Stimulated activated CD4-positive, alpha-beta T cell treated with anti-CD3 and anti-CD28 coated beads, Interleukin-12 subunit alpha, Interleukin-12 subunit beta, amount 100 ng/mL, for 48 hours (primary cell): ENCODE measurements at places on chromosomes 12 and 14.

DNA sequence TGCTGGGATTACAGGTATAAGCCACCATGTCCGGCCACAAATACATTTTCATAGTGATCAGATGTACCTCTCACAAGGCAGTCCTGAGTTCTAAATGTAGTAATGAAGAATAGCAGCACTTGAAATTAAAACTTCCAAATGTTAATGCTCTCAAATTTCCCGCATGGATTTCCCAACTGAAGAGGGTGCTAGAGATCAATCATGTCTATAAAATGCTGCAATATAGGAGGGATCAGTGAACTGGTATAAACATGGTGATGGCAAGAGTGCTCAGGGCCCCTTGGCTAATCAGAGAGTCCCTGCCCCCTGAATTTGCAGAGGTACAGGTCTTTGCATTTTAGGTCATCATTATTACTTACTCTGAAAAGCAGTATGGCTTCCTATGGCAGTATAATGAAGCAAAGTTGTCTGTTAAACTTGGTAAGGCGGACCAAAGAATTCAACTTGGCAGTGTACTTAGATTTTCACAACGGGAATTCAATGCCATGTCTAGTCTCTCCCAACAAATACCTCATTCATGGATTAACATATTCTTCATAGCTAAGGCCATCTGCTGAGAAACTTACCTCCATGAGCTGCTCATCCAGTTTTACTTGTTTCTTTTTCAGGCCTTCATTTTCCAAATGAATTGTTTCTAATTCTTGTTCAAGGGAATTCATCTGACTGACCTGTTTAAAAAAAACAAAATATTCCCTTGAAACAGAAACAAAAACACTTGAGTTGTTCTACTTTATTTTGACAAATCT lies 67.0 kb upstream of the SAV1 start:
- DNase-seq, result no peak

GRCh38 chr12:95205685-95206084 lies 11.6 kb downstream of the FGD6 start:
- no peak for DNase-seq

DNA sequence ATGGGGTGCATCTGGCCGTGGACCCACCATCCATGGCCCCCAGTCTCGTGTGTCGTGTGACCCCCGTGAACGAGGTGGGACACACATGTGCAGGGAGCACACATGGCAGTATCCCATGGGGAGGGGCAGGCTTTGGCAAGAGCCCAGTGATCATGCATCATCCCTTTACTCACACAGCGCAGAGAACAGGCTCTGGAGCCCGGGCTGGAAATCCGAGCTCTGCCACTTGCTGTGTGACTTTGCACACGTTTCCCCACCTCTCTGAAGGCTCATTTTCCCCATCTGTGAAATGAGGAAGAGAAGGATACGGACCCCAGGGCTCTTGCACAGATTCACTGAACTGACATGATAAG lies 119.9 kb downstream of the PHETA1 start:
- DNase-seq, result no peak

- DNase-seq, result no peak
Measured at GRCh38 chr14:92994131-92994676, 71.3 kb downstream of the CHGA start.

DNA sequence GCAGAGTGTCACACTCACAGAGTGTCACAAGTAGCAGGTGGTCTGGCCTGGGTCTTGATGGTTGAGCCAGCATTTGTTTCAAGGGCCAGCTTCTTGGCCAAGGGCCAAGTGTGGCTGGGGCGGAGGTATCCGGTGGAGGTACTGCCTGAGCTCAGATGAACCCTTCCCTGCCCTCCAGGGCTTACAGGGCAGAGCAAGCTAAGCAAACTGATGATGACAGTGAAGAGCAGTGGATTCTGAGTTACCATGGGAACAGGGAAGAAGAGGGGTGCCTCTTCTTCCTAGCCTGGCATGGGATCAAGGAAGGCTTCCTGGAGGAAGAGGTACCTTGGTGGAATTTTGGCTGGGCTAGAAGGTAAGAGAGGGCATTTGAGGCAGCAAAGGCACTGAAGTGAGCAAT lies 35.7 kb downstream of the MVK start:
- no peak for DNase-seq

GRCh38 chr12:70255311-70255710 lies 12.1 kb downstream of the CNOT2 start:
- no peak for DNase-seq

DNA sequence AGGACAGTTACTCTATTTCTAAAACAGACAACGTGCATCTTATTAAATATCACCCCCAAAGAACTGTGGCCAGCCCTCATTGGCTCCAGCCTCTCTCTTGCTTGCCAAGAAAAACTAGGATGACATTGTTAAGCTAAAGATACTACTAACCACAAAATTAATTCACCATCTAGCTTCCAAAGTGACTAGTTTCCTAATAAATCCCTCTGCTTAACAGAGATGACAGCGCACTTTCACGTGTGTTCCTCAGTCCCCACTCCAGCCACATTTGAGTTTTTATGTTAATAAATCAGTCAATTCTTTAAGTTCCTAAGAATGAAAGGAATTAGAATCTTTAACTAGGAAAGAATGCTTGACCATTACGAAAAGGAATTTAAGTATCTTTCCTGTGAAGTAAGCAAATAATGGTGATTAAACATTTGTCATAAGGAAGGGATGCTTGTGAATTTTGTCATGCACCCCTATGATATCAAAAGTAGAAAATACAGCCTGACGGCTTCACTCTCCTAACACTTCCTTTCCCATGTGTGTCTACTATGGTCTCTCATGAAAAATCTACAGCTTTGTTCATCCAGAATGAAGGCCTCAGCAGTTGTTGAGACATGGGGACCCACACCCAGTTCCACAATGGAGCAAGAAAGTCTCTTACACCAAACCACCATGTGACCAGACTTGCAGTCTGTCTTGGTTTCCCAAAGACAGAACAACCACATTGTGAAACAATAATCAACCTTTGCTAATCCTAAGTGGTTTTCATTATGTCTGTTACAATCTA lies 8.1 kb downstream of the CORO1C start:
- DNase-seq, result no peak

DNA sequence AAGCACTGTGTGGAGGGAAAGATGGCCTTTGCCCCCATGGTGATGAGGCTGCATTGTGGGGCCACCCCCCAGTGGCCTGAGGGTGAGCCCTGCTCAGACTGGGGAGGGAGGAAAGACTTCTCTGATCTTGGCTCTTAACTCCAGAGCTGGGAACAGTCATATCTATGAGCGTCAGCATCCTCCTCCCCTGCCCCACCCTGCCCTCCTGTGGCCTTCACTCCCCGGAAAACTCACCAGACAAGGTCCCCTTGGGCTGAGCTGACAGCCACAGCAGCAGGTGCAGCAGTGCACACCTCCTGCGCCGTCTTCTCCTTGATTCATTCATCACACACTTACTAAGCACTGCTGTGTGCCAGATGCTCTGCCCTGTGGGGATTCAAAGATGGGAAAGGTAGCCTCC lies 98.8 kb downstream of the B4GALNT3 start:
- no peak for DNase-seq

GRCh38 chr14:65661865-65662264 lies 249.3 kb downstream of the FUT8 start:
- no peak for DNase-seq

DNA sequence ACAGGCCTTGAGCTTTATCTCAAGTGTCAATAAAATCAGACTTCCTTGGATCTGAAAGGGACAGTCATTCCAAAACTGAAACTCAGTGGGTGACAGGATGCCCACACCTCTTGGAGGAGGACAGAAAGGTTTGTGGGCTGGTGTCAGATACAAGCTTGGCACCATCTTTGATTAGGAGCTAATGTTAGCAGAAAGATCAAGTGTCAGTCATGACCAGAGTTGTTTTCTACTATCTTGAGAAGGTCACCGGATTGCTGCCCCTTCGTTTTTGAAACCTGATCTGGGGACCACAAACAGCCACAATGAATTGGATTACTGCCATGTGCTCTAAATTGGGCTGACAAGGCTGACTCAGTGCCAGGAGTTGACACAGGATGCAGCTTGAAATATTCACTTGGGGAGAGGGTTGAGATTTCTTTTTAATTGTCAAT lies 88.3 kb downstream of the OTOGL start:
- no peak for DNase-seq

- DNase-seq, result no peak
Measured at GRCh38 chr12:107545737-107546353, 139.8 kb upstream of the PWP1 start.

- no peak for DNase-seq
Measured at GRCh38 chr14:100426314-100426713, 103.2 kb downstream of the SLC25A47 start.

- no peak for DNase-seq
Measured at GRCh38 chr14:103623883-103624482, 5.0 kb upstream of the KLC1 start.

GRCh38 chr12:62915204-62915529 lies 19.8 kb downstream of the PPM1H start:
- DNase-seq, result no peak

DNA sequence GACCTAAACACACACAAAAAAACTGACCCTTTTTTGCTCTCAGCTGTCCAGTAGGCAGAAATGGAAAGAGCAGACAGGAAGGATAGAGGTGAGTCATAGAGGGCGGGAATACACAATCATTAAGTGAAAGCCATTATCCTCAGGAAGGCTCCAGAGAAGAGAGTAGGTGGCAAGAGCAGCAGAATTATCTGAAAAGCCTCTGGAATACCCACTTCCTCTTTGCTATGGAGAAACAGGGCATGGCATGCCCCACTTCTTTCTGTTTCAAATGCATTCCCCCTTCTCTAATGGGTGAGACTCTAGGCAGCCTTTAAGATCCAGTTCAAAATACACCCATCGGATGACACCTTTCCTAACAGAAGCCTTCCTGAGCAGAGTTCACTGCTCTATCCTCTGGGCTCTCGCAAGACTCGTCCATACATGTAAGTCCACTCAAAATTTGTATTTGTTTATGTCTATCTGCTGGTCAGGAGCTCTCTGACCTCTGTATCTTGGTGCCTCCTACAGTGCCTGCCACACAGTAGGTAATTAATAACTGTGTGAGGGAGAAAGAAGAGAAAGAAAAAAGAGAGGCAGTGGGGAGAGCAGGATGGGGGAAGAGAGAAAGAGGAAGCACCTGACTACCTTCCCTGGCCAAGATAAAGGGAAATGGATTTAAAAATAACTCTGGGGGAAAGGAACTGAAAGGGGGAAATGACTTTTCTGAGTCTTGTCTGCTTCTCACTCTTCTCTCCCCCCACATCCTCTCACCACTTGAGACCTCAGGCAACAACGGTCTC lies 8.5 kb downstream of the KLHL33 start:
- DNase-seq, result no peak

DNA sequence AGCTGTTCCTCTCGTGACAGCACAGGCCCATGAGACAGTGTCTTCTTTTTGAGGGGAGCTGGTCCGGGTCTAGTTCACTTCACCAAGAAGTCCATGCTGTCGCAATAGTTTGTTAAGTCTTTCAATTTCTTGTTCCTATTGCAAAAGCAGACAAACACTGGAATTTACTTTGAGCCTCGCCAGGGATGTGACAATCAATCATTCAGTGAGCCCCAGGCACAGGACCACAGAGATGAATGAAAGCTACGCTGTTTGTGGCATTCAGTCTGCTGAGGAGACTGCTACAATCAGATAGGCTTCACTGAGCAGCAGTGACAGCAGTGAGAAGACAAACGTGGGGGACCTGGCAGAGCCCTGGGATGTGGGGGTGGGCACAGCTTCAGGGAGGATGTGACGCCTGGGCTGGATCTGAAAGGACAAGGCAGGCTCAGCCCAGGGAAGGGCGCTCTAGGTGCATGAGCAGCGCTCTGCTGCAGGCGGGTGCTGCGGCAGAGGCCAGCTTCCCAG lies 35.5 kb downstream of the TCTN1 start:
- DNase-seq, result no peak

DNA sequence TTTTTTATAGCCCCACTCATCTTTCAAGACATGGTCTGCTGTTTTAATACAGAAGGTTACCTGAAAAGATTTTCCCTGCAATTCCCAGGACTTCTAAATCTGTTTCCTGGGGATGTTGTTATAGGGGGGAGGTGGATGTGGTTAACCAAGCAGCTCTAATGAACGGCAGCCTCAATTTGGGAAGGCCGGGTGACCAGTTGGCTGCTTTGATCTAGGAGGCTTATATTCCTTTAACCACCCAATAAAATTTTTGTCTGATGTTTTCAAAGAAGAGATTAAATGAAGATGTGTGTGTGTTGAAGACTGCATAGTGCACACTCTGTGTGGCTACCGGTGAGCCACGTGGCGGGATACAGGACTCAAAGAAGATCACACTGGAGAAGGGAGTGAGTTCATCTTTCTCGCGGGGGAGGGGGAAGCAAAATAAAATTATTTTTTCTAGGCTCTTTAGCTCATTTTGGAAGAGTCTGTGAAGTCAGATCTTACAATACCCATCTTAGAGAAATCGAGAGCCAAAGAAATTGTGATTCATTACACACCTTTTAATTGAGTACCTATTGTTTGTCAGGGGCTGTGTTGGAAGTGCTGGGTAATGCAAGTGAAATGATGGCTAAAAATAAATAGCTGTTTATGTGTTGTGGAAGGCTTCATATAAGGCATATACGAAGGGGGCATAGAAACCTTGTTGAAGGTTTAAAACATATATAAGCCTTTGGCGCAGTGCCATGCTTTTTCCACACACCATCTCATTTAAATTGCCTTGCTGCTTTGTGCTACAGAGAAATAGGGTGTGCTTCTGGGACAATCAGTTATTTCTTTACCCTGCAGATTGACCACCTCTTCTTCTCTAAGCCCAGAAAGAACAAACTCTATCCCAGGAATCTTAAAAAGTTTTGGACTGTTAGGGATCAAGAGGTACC lies 18.5 kb downstream of the ELK3 start:
- DNase-seq, result no peak

GRCh38 chr14:89163031-89163636 lies 253.9 kb downstream of the FOXN3 start:
- DNase-seq, result no peak

- no peak for DNase-seq
Measured at GRCh38 chr14:55760789-55761566, 181.0 kb downstream of the KTN1 start.

GRCh38 chr12:63770375-63770774 lies 9.3 kb upstream of the RXYLT1 start:
- DNase-seq, result no peak

GRCh38 chr12:12032260-12032791 lies 38.4 kb upstream of the BCL2L14 start:
- no peak for DNase-seq

- DNase-seq, result no peak
Measured at GRCh38 chr12:50960130-50960529, 7.8 kb downstream of the HIGD1C start.

DNA sequence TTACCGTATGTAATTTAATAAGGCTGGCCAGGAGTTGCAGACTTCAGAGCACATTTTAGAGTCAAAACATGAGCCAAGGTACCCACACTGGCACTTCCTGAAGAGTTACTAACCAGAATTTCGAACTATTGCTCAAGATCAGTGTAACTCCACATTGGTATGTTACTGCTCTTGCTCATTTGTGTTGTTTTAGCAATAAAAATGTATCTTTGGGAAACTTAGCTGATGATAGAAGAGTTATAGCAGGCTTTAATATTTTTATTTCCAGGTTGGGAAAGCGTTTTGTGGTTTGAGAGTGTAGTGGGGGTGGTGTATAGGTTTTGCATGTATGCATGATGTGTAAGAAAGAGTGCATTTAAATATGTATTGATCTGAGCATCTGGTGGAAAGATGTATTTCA lies 96.6 kb downstream of the SCN8A start:
- DNase-seq, result no peak

GRCh38 chr14:55715889-55716288 lies 135.9 kb downstream of the KTN1 start:
- DNase-seq, result no peak
